ENCODE measurements at places on chromosomes 1 and 21.

DNA sequence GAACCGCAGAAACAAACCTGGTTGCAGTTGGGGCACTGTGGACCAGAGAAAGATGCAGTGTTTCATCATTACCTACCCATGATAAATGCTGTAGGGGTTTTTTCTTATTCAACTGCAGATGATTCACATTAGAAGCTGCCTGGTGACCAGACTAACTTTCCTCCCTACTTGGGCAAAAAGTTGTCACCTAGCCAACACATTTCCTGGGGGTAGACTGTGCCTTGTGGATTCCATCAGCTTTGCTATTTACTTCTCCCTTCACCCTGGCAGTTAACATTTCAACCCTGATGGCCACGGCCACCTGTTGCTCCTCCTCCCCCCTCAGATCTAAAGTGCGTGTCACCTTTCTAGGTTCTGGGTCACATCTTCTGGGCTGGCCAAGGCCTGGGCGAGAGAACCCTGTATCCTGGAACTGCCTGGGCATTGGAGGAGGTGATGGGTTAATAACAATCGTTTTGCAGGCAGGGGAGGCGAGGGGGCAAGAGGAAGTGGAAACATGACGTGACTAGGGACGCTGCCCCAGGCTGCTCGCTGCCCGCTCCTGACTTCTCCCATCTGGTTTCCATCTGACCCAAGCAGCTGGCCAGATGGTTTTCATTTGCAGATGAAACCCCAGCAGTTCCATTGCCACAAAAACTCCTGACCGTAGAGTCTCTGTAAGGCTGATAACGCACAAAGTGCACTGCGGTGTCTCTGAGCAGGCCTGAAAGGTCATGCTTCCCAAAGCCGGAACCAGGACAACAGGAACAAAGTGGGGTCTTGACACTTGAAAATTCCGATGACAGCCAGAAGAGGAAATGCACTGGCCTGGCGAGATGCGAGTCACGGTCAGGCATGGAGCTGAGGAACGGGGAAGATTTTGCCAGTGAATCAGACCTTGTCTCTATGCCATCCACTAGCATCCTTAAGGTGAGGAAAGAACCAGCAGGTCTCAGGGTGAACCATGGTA is 36.6 kb downstream of the CAPZB start:
- DNase-seq = peak; percentile 43

DNA sequence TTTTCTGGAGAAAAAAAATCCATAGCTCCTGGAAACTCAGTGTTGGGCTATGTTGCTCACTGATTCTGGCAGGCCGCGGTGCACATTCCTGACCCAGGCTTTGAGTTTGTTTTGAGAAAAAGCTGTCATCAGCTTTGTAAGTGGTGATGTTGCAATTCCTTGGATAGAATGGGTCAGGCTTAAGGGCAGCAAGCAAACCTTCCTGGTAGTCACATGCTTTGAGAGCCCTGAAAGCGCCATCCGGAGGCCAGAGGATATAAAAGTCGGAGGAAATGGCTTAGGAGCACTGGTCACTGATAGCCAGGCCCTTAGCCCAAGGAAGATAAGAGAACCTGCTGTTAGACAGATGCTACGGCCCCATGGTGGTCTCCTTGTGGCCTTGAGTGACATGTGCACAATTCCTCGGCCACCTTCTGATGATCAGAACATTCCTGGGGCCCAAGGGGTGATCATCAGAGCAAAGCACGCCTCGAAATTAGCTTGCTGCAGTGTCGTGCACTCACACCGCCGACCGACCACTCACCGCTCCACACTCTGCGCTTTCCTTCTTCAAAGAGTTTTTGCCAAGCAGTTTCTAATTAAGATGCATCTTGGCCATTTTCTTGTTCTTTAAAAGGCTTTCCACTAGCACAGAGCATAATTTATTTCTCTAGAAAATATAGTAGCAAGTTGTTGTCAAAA is 78.6 kb downstream of the MAN1C1 start:
- no peak for DNase-seq

DNA sequence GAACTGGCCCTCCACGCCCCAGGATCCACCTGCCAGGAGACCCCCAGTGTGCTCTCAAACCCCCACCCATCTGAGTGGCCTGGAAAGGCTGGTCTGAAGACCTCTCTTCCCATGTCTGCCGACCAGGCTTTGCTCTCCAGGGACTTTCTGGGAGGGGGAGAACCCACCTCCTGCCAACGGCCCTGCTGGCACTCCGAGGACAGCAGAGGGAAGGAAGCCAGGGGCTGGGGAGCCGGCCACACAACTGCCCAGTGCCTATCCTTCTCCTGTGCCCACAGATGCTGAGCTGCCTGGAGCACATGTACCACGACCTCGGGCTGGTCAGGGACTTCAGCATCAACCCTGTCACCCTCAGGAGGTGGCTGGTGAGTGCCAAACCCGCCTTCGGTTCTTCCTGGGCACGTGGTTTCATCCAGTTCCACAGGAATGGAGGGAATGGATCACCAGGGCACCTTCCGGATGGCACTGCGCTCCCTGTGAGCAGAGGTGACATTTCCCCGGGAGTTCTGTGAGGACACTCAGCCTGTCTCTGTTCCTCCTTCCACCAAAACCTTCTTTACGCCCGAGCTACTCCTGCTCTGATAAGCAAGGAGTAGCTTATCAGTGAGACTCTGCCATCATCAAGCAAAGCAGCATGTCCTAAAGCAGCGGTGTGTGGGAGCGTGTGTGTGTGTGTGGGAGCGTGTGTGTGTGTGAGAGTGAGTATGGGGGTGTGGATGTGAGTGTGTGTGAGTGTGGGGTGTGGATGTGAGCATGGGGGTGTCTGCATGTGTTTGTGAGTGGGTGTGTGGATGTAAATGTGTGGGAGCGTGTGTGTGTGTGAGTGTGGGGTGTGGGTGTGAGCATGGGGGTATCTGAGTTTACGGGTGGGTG is 105.5 kb downstream of the PDE9A start:
- no peak for DNase-seq

DNA sequence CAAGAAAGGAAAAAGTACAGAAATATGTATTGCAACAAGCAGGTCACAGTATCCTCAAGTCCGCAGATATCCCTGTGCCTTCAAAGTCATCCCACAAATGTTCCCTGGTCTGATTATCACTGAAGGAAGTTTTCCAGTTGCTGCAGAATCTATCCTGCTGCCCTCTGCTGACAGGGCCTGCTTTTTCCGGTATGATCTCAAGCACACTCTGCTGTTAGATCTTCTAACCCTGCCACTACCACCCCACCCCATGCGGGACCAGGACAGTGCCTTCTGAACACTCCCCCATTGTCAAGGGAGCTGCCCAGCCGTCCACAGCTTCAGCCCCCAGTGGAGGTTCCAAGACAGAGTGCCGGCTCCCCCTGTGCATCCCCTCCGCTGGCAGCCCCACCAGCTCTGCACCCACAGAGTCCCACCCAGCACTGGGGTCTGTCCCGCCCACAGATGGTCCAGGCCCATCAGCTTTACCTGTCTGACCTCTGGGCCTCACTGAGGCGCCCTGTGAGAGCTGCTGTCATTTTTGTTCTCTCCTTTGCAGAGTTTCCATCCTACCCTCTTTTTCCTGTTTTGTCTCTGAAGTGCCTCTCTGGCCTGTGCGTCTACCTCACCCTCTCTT is 27.9 kb downstream of the FAM163A start:
- no peak for DNase-seq

- no peak for DNase-seq
Observed at GRCh38 chr1:53323316-53323715, 4.6 kb downstream of the LRP8 start.

GRCh38 chr1:27436204-27437159 is 44.1 kb downstream of the GPR3 start:
- no peak for DNase-seq

- DNase-seq = no peak
Observed at GRCh38 chr1:16068356-16069270, 4.8 kb downstream of the FAM131C start.

DNA sequence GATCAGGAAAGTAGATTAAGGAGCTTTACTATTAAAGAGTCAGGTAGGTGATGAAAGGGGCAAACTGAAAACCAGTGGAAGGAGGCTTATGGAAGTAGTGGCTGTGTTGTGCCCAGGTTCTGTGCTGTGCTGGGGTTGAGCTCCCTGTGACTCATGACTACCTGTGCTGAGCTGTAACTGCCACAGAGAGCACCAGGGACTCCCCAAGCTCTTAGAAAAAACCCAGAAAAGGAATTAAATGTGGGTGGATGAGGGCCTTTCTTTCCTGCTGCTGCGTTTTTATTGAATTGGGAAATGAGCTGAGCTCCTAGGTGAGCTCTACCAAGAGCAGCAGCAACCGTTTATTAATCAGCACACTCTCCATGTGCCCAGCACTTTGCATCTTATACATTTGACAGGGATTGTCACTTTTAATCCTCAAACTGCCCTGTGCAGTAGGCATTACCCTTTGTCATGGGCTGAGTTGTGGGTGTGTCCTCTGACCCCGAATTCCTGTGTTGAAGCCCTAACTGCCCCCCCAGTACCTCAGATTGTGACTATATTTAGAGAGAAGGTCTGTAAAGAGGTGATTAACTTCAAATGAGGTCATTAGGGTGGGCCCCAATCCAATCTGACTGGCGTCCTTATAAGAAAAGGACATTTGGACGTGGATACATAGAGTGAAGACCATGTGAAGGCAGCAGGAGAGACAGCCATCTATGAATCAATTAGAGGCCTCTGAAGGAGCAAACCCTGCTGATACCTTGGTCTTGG is 65.4 kb downstream of the AK4 start:
- no peak for DNase-seq

DNA sequence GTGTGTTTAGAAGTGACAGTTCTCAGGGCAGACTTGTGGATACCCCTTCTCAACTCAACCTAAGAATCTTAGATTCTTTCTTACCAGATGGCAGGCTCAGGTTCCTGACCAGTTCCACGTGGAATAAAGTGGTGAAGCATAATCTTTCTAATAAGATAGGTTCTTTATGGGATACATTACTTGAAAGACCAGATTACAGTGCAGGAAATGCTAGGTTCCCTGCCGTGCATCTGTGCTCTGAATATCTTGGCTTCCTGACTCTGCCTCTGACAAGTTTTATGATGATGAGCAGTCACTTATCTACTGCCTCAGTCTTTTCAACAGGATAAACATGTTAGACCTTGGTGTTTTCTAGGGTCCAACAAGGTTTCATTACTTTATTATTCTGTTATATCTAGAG is 207.9 kb upstream of the CACYBP start:
- no peak for DNase-seq

- DNase-seq = no peak
Observed at GRCh38 chr1:94125551-94126514, 4.9 kb upstream of the ABCA4 start.

DNA sequence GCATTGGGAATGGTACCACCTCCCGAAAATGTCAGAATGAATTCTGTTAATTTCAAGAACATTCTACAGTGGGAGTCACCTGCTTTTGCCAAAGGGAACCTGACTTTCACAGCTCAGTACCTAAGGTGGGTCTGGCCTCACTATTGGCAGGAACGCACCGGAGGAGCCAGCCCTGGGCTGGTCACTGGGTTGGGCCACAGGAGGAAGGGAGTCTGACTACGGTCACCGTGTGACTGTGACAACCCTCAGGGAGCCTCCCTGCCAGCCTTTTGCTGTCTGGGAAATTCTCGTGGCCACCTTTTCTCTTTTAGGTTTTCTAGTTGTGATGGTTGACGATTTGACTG is 2.2 kb downstream of the IL10RB start:
- no peak for DNase-seq

- DNase-seq = no peak
Observed at GRCh38 chr1:155158991-155159390, 14.1 kb downstream of the KRTCAP2 start.

GRCh38 chr1:225544263-225544662 is 108.7 kb downstream of the ENAH start:
- no peak for DNase-seq

GRCh38 chr1:228393268-228393701 is 13.3 kb downstream of the TRIM11 start:
- no peak for DNase-seq

DNA sequence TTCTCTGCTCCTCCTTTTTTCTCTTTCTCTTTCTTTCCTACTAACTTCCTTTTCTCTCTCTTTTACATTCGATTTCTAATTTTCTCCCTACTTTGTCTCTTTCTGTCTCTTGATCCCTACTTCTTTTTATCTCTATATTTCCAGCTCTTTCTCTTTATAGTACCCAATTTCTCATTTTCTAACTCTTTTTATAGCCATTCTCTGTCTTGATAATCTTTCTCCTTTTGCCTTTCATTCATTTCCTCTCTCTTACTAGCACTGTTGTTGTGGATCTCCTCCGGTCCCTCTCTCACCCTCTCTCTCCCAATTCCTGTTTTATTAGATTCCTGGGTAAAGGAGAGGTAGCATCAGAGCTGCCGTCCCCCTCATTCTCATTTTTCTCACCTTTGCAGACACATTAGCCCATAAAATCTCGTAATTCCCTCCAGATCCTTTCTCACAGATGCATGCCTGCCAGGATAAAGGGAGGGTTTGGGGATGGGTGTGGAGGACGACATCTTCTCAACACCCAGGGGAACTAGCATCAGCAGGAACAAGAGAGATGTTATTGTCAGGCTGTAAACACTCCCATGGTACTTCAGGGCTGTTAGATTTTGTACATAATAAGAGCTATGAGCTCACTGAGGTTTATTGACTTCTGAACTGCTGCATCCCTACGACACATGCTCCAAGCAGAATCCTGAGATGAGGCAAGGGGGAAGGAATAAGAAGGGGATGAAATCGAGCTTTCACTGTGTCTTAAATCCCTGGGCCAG is 159.0 kb upstream of the GALNT2 start:
- no peak for DNase-seq

DNA sequence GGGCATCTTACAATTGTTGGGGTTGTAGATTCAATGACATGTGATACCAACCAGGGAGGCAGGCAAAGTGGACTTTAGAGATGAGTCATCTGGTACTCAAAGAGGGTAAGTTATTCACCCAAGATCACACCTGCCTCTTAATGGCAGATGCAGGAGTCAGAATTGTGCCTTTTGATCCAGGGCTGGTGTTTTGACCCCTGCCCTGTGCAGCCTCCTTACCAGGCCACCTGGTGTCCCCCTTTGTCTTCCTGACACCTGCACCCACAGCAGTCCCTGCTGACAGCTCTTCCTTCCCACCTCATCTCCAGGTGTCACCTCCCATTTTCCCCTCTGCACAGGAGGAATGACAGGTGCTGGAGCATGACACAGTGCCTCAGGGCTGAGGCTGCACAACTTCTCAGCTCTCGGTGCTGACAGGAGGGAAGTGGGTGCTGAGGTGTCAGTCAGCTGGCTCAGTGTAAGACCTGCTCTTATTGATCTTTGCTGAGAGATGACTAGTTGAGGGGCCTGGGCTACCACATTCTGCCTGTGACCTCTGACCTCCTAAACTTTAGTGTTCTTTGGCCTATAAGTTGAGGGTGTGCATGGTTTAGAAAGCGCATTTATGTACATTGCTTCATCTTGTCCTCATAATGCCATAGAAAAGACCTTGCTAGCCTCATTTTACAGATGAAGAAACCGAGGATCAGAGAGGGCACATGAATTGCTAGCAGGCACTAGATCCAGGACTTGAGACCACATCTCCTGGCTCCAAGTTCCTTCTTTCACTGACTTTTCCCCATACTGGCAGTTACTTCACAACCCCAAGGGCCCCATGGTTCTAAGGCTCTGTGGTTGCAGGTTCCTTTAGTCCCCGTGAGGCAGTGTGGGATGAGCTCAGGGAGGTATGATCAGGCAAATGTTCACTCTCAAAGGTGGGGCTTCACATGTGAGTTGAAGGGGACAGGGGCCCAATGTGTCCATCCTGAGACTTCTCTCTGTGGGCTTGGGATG is 31.3 kb downstream of the CACNA1E start:
- DNase-seq = no peak
